ENCODE measurements at places on chromosomes 2 and 18.

GRCh38 chr2:196481324-196481697 lies 158.2 kb upstream of the CCDC150 start:
- no peak for DNase-seq

DNA sequence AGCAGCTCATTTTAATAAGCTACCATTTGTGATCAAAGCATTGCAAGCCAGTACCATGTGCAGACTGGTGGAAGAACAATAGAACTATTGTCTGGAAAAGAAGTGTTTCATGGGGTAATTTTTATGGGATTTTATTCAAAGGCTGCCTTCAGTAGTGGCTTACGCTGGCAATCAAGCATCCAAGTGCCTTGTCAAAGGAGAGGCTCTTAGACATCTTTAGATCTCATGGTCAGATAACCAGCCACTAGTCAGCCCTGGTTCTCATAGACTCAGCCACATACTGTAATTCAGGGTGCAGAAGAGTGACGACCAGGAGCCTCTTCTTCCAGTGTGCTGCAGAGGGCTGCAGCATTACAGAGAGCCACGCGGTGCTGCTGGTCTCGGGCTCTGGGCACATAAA lies 98.5 kb upstream of the NOSTRIN start:
- no peak for DNase-seq

DNA sequence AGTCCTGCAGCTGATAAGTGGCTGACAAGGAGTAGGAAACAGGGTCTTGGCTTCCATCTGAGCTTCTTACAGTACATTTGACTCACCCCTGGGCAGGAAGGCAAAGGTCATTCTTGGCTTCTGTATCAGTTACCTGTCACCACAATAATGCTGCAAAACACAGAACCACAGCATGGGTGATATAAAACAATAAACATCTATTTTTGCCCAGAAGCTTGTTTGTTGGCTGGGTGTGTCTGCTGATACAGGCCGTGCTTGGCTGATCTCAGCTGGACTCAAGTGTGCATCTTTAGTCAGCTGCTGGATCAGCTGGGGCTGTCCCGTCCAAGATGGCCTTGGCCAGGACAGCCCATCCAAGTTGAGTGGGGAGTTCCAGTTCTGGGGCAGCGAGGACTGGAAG lies 34.7 kb downstream of the ONECUT2 start:
- DNase-seq: no peak

DNA sequence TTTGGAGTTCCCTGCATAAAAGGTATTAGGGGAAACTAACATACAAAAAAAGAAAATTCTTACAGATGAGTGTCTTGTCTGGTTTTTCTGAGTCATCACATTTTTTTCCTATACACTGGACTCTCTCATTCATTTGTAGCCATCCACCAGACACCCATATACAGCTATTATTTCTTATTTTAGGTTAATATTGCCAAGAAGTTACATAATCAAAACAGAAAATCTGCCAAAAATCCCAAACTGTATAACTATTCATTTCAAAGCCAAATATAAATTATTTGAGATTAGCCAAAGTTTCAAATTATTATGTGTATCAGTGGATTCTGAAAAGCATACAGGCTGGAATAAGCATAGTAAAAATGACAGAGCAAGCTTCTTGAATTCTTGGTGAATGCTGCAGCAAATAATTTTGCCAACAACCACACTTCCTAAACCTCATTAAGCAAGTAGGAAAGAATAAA lies 191.2 kb downstream of the NCKAP5 start:
- DNase-seq: no peak

DNA sequence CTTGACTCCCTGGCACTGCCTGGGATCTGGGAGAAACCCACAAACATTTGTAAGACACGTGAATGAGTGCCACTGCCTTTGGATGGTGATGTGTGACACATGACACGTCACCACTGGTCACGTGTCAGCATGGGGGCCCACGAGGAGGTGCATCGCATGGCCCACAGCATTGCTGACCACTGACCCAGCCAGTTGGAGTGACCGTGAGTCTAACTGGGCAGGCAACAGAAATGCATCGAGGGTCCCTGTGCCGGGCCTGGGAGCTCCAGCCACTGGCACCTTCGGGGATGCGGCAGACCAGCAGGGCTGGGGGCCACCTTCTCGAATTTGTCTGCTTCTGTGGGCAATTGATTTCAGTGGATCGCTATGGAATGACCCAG lies 121.9 kb upstream of the HDAC4 start:
- no peak for DNase-seq

GRCh38 chr2:160687629-160688028 lies 194.0 kb upstream of the RBMS1 start:
- no peak for DNase-seq

DNA sequence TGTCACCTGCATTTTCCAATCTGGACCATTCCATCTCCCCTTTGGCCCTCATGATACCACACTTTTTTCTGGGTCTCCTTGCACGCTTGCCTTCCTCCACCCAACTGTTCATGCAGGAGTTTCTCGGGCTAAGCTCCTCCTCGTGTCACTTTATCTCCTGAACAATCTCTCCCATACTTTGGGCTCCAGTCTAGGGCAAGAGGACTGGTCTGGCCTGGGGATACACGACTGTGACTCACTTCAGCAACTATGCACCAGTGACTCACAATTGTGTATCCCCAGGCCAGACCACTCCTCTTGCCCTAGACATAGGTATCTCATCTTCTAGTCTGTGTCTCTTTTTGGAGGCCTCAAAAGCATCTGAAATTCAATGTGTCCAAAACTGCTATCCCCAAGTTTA lies 149.4 kb upstream of the PTPRM start:
- DNase-seq: no peak

DNA sequence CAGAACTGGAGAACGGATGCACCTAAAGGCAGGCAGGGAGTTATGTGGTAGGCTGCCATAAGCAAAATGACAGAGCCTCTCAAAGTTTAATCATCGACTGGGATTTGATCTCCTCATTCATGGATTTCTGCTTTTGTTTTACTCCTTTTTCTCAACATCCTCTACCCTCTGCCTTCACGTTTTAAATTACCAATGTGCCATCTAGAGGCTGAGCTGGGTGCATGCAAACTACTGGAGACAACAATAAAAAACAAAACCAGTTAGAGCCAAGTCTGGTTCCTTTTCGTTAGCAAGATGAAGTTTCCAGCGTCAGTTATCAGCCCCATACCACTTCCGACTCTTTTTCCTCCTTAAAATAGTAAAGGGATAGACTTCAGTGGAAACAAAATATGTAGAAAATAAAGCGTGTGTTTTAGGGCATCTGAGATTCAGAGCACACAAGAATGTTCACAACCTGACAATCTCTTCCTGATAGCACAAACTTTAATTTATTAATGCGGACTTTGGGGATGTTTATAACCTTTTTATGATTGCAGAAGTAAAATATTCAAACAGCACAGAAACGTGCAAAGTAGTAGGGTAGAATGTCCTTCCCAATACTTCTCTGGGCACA lies 117.0 kb downstream of the LAMA1 start:
- no peak for DNase-seq

DNA sequence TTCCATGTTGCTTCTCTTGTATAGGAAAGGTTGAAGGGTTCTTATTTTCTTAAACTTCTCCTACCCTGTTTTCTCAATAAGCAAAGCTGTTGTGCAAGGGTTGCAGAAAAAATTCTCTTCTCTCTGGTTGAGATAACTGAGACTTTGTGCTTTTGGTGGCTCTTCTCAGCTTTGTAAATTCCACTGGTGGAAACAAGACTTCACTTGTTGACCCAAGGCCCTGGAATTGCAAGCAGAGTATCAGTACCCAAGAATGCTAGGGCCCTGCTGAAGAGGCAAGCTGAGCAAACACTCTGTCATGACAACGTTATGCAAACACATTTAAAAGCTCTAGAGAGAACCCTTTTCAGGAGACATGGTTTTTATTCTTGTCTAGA lies 294.7 kb upstream of the EPAS1 start:
- DNase-seq: no peak

DNA sequence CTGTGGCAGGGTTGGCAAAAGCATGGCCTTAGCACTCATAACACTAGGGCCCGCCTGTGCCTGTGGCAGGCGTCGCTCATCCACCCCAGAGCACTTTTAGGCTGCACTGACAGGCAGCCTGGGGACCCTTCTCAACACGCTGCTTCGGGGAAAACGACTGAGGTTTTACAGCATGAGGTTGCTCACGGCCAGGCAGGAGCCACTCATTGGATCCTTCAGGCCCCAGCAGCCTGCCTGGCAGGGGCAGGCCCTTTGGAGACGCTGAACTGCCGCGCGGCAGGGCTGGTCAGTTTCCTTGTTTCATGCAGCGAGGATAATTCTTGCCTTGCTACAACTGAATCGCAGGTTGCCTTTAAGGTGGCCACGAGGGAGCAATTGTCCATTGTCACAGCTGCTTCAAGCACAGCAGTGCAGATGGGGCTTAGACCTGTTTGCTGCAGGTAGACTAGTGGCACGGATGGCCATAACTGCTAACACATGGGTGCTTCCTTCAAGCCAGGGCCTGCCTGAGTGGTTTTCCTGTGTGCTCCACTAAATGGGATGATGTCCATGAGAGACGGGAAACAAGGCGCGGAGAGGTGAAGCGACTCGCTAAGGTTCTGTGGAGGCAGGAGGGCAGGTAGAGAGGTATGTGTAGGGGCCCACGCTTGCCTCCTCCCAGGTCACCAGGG lies 49.9 kb upstream of the HS6ST1 start:
- no peak for DNase-seq

DNA sequence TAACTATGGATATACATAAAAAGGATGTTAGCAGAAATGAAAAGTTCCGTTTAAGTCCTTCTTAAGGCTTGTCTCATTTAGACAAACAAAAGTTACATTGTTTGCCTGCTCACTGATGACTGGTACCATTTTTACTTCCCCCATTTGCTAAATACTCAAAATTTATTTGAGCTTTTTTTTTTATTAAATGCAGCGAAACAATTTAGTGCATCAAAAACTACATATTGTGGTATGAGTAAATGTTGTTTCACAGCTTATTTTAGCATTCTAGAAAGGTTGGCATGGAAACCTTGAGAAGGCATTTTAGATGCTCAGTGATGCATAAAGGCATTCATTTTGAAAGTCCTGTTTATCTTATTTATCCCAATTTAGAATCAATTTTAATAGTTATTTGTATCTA lies 100.0 kb downstream of the MAP2 start:
- no peak for DNase-seq

DNA sequence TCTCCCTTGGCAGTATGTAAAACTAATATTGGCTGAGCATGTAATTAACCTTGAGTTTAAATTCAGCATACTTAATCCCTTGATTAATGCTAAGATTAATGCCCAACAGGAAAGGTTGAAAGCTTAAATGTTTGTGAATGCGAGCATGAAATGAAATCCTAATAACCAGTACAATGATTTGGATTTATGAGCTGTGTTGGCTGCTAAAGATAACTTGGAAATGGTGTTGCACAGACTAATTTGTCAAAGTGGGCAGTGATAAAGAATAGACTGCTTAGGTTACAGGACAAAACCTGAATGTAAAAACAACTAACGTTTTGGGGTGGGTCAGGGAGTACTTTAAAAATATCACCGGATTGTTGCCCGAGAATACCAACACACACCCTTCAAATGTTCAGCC lies 70.6 kb downstream of the MGAT5 start:
- no peak for DNase-seq

- no peak for DNase-seq
Measured at GRCh38 chr2:118177318-118177717, 89.0 kb downstream of the INSIG2 start.

DNA sequence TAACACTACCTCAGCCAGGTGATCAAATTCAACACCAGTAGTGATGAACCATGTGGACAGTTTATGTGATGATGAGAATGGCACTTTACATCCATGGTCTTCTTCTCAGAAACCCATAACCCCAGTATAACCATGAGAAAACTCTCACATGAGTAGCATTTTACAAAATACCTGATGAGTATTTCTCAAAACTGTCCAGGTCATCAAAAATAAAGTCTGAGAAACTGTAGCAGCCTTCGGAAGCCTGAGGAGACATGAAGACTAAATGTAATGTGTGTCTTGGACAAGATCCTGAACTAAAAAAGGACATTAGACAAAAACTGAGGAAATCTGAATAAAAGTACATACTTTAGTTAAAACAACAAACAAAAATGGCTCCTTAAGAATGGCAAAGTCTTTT lies 108.9 kb downstream of the CTNNA2 start:
- DNase-seq: no peak

DNA sequence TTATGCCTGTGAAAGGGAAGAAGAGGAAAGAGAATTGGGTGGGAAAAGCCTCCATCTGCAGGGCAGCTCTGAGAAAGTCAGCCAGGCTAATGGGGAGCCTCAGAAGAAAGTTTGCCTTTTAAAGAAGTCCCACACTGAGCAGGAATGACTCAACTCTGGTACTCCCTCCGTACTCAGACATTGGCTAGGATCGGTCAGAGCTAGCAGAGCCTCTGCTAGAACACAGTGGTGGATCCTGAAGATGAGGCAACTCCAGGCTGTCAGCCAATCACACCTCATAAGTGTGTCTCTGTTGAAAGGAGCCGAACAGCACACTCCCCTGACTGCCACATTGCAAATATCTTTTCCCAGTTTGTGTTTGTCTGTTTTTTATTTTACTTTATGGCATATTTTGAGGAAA lies 96.9 kb downstream of the HNRNPLL start:
- DNase-seq: no peak

DNA sequence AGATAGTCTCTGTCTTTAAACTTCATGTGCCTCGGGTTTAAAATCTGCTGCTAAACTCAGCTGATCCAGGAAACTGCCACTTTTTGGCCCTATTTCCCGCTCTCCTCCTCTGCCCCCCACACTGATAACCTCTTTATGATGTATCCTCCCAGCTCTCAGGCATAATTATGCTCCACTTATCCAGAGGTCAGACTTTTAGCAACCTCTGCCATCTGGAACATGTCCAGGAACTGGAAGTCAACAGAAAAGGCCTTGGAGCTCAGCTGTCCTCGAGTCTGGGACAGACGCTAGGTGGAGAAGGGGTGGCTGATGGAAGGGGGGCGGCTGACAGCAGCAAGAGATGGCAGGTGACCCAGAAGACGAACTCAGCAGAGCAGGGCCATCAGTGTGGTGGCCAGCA lies 41.2 kb downstream of the ASAP2 start:
- no peak for DNase-seq

DNA sequence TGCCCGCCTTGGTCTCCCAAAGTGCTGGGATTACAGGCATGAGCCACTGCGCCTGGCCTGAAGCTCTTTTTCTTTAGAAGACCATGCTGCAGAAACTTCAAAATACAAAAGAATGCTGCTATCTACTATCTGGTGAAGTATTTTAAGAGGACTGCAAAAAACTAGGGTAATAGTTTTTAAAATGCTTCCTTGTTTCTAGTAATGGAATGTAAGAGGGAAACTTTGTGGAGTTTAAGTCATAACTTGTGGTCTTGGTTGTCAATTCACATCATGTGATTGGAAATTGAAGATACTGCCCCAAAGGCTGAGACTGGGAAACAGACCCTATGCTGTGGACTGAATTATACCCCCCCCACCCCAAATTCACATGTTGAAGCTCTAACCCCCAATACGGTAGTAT lies 68.3 kb downstream of the B3GNT2 start:
- DNase-seq: no peak

- no peak for DNase-seq
Measured at GRCh38 chr2:3488855-3489763, 30.2 kb downstream of the ADI1 start.

DNA sequence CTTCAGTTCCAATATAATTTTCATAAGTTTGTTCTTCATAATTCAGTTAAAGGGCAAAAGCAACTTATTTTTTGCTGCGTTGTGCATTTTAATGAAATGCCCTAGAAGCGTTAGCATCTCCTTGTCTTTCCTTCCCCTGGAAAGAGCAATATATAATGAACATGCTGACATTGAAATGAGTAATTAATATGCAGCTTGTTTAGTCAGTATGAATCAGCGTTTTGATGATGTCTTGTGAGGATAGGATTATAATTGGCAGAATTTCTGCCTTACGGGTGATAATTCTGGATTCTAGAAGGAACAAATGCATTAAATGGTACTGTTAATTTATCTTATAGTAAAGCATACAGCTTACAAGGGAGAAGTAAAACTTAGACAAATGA lies 152.3 kb upstream of the MMADHC start:
- no peak for DNase-seq

All from activated CD4-positive, alpha-beta T cell treated with anti-CD3 and anti-CD28 coated beads, Interleukin-2, amount 50 U/mL, for 1 hour (primary cell).